ENCODE measurements at places on chromosomes 16 and 17.

DNA sequence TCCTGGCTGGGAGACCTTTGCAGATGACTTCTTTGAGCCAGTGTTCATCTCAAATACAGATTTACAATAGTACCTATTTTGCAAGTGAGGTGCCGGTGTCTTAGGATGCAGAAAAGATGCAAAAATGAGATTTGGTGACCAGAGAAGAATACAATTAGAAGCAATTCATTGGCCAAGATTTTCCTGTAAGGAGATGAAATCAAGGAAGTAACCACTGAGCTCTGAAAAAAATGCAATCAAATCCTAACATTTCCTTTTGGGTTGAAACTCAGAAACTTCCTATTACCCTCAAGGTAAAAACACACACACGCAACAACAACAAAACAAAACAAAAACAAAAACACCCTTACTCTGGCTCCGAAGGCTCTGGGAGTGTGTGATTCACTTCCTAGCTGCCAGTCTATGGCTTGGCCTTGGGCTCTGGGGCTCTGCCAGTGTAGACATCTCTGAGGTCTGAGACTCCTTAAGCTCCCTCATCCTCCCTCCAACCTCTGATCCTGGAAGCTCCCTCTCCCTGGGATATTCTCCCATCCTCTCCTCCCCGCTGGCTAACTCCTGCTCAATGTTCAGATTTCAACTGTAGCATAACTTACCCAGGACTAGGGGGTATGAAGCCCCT is 16.8 kb upstream of the MT4 start:
- no peak for DNase-seq

- no peak for DNase-seq
Measured at GRCh38 chr17:60525328-60525684, 736 bp downstream of the APPBP2 start.

GRCh38 chr16:67561501-67561823 is 864 bp upstream of the CTCF start:
- DNase-seq, result peak; percentile 47

DNA sequence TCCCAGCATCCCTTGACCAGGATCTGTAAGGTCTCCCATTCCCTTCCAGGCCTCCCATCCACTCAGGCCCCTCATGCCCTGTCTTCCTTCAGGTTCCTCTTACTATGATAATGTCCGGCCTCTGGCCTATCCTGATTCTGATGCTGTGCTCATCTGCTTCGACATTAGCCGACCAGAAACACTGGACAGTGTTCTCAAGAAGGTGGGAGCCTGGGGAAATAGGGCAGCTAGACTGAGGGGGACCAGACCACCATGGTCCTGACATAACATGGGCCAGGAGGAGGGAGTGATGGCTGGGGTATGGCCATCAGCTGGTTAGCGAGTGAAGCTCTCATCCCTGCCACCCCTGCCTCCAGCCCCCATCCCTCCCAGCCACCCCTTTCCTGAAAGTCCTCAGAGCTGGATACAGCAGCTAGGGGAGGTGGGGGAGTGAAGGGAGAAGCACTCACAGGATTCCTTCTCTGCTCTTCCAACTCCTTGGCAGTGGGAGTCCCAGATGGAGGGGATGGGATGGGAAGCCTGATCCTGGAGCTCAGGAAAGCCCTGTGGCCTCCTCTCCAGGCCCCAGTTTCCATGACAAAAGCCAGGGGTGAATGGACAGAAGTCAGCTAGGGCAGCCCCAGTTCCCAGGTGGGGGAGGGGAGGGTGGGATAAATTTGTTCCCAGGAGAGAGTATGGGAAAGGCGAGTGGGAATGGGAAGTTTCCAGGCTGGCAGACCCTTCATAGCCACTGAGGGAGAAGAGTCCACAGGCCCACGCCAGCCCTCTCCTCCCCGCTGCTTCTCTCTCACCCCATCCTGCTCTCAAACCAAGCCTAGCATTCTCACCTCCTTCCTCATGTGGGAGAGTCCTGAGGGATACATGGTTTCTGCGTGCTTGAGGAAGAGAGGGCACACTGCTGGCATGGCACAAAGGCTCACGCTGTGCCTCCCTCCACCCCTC is 2.3 kb downstream of the RND2 start:
- DNase-seq, result no peak

- DNase-seq, result no peak
Measured at GRCh38 chr16:22727285-22728166, 86.4 kb upstream of the HS3ST2 start.

GRCh38 chr16:25546791-25547190 is 145.0 kb upstream of the HS3ST4 start:
- no peak for DNase-seq
